Foreskin keratinocyte (primary cell): ENCODE measurements at places on chromosomes 1 and 21. TPM values are rescaled to one million over a fixed set of nuclear protein-coding genes. Genes with fewer than 3 reads are reported as not detected.

Gene FAM3B
- total RNA-seq = not detected in 2 replicates

Gene DPT
- not detected in 2 replicates for total RNA-seq

Gene FALEC
- not detected in 2 replicates for total RNA-seq

Gene AP4B1
- total RNA-seq = 13.7 and 14.7 TPM in 2 replicates

Gene LEFTY2
- not detected in 2 replicates for total RNA-seq

Gene CFAP45
- 1.0 and 1.3 TPM in 2 replicates for total RNA-seq

- no peak for DNase-seq
Measured at GRCh38 chr1:119227456-119227855, 87.0 kb upstream of the WARS2 start.

DNA sequence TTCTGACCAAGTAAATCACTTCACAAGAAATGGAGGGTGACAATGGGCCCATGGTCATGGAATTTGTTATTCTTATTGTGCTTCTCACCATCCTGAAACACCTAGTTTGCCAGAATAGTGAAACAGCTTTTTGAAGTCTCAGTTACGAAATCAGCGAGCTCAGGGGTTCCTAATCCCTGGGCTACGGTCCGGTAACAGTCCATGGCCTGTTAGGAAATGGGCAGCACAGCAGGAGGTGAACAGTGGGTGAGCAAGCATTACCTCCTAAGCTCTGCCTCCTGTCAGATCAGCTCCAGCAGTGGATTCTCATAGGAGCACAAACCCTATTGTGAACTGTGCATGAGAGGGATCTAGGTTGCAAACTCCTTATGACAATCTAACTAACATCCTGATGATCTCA is 1356.3 kb downstream of the KCNT2 start:
- no peak for DNase-seq

DNA sequence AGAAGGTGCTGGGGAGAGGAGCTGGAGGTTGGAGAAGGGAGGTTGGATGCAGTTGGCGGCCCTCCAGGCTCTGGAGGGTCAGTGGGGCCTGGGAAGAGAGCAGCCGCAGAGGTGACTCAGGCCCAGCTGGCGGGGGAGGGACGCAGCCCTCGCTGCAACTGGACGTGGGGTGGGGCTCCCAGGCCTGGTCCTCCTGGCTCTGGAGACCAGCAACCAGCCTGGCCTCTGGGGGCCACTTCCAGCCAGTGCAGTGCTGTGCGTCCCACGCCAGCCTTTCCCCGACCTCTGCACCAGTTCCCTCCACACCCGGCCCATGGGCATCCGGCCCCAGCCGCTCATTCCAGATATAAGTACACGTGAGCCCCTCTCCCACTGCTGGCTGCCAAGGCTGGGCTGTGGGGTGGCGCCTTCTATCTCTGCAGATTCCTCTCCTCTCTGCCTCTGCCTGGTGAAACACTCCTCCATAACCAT is 38.0 kb upstream of the COL18A1 start:
- no peak for DNase-seq

- no peak for DNase-seq
Measured at GRCh38 chr1:93704052-93704451, 22.4 kb upstream of the BCAR3 start.

GRCh38 chr1:171994293-171994692 is 153.0 kb downstream of the DNM3 start:
- no peak for DNase-seq

DNA sequence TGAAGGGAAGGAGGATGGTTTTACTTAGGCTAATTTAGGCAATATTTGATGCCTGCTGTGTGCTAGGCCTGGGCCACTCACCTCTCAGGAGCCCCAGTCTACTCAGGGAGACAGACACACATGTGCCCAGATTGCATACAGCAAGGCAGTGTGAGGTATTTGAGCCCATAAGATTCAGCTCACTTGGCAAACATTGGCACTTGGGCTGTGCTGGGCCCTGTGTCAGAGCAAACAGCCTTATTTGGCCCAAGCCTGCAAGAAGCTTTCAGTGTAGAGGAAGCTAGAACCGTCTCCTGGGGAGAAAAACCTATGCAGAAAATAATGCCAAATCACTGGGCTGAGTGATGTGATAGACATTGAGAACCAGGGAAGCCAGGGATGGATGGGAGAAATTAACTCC is 3.9 kb upstream of the SYNC start:
- DNase-seq = no peak

DNA sequence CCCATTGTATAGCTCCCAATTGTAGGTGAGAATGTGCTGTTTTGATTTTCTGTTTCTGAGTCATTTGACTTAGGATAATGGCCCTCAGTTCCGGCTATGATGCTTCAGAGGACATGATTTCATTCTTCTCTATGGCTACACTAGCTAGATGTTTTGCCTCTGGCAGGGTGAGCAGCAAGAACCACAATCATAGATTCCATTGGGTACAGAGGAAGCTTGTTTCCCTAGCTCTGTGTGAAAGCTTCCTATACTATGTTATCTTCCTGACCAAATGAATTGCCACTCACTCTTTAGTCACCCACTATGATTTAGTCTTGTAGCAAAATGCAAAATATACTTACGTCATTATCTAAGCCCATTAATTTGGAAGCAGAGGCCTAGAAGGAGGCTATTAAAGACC is 616.3 kb downstream of the PLA2G4A start:
- peak; percentile 9 for DNase-seq

DNA sequence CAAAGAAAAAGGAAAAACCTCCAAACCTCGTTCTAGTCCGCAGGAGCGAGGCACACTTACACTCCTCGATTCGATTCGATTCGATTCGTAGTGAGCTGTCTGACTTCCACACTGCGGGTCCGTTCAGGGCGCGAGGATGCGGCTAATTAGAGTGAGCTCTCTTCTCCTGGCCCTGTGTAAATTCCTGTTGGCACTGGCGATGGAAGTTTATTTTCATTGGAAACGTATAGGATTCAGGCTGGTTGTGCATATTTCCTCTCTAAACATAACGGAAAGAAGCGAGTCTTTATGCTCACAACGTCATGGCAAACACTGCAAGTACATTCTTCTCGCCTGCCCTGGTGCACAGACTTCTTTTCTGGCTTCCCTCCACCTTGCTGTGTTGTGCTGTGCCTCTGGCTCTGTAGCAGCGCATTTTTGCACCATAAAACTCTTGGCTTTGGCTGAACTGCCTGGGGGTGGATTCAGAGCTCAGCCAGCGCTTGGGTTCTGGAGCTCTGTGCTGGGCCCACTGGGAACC is 2.7 kb downstream of the HUNK start:
- no peak for DNase-seq

DNA sequence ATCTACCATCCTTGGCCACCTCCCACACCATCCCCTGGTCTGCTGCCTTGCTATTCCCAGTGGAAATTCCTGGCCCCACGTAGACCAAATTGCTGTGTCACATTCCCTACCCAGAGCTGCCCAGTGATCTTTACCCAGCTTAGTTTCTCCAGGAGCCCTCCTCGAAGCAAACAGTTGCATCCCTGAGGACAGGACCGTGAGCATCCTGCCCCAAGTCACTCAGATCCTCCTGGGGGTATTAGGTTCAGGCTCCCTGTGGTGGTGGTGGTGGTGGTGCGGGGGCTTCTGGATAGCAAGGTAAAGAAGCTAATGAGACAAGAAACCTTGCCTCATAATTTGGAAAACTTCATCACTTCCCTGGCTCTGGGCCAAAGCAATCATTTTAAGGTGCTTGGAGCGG is 58.4 kb upstream of the RBM15 start:
- no peak for DNase-seq

DNA sequence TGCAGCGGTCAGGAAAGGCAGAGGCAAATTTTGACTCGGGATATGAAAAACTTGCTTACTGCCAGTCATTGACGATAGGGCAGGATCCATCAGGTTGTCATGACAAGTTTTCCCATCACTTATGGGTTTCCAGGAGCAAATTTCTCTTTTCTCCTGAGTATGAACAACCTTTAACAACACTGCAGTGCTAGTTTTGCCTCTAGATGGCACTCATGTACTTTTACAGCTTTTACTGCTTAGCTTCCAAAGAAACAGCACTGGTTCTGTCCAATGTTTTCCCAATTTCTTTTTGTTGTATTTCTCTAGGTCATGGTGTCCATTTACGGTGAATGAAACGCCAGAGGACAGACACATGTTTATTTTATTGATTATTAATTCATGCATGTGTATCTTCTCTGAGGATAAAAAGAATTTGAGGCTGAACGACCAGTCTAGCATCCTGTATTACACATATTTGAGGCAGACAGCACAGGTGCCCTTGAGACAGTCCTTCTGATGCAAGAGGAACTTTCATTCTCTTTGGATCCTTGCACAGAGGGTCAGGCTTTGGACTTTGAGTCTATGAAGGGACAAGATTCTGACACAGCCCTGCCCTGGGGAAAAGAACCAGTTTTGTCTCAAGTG is 112.3 kb upstream of the TRABD2B start:
- DNase-seq = no peak

GRCh38 chr1:222019029-222019428 is 277.1 kb upstream of the DUSP10 start:
- DNase-seq = no peak

- DNase-seq = peak; percentile 83
Measured at GRCh38 chr1:246005067-246005466, 502.0 kb downstream of the SMYD3 start.

DNA sequence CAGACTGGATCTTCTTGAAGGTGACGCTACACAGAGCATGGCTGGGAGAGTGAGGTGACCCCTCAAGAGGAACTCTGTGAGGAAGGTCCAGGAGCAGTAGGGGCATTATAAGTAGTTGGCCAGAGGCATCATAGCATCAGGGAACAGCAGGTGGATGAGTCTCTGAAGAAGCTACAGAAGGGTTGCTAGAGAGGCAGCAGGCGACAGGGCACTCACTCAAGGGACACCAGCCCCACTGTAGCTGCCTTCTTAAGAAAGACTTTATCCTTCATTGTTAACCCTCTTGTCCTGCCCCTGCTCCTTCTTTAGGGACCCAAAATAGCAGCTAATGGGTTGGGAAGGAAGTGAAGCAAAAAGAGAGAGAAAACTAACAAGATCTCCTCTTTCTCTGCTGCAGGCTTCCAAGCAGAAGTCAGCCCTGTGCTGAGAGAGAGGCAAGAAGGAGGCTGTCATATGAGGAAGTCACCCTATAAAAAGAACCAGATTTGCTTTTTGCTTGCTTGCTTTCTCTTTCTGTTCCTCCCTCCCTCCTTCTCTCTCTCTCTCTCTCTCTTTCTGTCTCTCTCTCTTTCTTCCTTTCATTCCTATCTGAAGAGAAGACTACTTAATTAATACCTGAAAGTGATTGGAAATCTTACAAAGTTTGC is 7.7 kb upstream of the CD5L start:
- DNase-seq = no peak

DNA sequence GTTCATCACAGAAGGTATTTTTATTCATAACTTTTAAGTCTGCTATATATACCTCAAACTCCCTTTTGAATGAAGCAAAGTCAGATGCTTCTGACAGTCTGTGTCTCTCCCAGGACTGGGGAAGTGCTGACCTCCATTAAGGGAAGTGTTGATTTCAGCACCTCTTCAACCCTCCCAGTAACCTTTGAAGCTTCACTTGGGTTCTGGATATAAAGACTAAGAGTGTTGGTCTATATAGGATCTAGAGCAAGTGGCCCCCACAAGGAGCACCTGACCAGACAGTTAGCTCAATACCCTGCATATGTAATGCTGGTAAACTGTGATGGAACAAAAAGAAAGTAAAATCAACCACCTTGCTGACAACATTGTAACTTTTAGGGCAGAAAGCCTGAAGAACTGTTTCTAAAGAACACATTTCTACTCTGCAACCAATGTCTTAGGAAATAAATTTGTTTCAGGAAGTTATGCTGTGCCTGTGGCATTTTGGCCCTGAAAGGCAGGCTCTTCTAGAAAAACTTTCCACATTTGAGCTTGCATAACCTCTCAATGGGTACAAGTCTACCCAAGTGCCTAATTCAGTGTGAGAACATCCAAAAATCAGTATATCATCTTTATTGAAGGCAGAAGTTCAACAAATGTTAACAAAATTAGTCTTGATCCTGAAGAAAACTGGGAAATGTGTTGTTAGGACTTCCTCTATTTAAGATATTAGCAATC is 865 bp upstream of the PTPN22 start:
- DNase-seq = no peak

DNA sequence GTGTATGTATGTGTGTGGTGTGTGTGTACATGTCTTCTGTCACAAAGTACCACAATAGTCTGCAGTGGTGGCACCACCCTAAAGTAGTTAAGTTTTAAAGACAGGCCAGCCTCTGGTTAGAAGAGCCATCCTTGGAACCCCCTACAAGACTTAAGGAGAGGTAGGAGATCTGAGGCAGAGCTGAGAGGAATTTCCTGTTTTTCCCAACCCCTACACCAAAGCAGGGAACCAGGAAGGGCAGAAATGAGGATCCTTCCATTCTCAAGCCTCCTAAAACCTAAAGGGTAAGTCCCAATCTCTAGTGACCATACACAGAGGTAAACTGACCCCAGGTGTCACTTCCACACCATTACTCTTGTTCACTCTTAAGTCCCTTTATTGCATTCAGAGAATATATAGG is 11.1 kb downstream of the PEA15 start:
- DNase-seq = no peak

DNA sequence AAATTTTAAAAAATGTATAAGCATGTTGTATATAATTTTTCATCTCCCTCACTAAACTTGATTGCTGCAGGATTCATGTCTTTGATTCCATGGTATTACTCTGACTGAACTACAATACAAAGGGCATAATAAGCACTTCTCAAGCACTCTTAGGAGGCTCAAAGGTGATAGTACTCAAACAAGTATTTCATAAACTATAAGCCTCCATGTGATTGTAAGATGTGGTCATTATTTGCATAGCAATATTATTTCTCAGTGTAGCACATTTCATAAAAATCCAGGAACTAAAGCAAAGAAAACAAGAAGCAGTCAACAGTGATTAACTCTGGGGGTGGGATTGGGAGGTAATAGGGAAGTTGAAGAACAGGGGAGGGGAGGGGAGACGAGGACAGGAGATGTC is 106.2 kb upstream of the DPT start:
- DNase-seq = no peak

- no peak for DNase-seq
Measured at GRCh38 chr1:220819467-220820026, 32.8 kb downstream of the MTARC1 start.

- no peak for DNase-seq
Measured at GRCh38 chr1:215523906-215524305, 43.2 kb upstream of the KCTD3 start.

- no peak for DNase-seq
Measured at GRCh38 chr1:8419172-8419571, 101.3 kb downstream of the SLC45A1 start.
